ENCODE measurements at places on chromosomes 3 and 15.
A peak's percentile ranks its signal among the peaks of the same experiment; 100 is the strongest.

GRCh38 chr3:150062492-150062891, 91.8 kb upstream of the PFN2 start:
- peak; percentile 18 for DNase-seq

DNA sequence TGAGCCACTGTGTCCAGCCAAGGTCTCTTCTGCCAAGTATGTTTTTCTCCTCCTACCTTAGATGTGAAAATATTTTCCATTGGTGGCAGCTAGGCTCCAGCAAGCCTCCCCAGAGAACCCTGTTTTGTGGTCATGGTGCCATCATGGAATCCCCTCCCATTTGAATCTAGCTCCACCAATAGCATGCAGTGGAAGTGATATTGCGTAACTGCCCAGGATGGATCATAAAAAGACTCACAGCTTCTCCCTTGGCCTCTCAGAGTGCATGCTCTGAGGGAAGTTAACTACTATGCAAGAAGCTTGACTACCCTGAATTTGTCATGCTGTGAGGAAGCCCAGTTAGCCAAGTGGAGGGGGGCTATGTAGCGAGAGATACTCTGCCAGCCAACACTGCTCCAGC, 27.5 kb downstream of the CRYGS start:
- no peak for DNase-seq

DNA sequence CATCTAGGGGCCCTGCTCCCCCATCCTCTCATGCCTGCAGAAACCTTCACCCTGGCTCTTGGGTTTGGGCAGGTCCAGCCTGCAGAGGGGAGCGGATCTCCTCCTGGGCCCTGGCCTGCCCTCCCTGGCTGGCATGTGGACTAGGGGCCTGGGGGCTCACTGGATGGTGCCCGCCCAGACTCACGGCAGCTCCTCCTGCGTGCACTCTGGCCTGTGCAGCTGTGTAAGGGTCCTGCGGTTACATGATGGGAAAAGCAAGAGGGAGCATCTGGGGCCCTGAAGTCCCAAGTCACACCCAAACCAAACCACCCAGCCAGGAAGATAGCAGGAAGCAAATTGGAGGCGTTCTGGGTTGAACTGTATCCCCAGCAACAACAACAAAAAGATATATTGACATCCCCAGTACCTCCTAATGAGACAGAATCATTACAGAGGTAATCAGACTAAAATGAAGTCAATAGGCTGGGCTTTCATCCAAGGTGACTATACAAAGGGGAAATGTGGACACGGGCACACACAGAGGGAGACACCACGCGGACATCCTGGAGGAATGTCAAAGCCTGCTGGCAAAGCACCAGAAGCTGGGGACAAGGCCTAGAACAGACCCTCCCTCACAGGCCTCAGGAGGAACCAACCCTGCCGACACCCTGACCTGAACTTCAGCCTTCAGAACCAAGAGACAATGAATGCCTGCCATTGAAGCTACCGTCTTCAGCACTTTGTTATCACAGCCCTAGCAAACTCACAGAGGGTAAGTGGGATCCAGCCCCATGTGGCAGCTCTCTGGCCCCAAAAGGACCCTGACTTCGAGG, 10.4 kb upstream of the CLK3 start:
- DNase-seq = no peak

GRCh38 chr15:33454996-33455395, 144.2 kb downstream of the RYR3 start:
- DNase-seq = no peak

DNA sequence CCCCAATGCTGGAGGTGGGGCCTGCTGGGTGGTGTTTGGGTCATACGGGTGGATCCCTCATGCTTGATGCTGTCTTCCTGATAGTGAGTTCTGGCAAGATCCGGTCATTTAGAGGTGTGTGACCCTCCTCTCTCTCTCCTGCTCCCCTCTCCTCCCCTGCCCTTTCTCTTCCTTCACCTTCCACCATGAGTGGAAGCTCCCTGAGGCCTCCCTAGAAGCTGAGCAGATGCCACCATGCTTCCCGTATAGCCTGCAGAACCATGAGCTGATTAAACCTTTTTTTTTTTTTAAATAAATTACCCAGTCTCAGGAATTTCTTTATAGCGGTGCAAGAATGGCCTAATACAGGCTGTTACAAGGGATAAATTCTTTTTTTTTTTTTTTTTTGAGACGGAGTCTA, 36.3 kb upstream of the IQSEC1 start:
- DNase-seq = no peak
